Caudate nucleus (tissue), 63 donors: ENCODE measurements at places on chromosomes 3 and 15.

- no peak for DNase-seq
These were observed 482.4 kb downstream of the ROBO1 start for GRCh38 chr3:79285380-79285779.

DNA sequence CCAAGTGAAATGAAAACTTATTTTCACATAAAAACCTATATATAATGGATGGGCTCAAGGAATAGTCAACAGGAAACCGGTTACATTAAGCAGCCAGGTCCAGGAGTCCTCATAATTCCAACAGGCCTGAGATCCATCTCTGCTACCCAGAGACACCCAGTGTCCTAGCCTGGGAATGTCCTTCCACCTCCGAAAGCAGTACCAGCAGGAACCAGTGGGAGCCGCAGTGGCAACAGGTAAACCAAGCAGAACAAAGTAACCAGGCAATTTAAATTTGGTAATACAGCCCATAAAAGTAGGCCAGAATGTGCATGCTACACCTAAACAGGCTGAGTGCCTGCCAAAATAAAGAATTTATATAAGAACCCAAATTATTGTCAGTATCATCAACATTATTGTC is 195.6 kb downstream of the ZBBX start:
- no peak for DNase-seq

- no peak for DNase-seq
These were observed 40.0 kb upstream of the OR5H6 start for GRCh38 chr3:98223907-98224672.

GRCh38 chr3:54758461-54758860 is 169.4 kb downstream of the LRTM1 start:
- peak; percentile 1 for DNase-seq

- DNase-seq: no peak
These were observed 169.7 kb downstream of the FHIT start for GRCh38 chr3:61081554-61081953.

GRCh38 chr15:68080783-68081182 is 26.7 kb downstream of the PIAS1 start:
- DNase-seq: no peak

DNA sequence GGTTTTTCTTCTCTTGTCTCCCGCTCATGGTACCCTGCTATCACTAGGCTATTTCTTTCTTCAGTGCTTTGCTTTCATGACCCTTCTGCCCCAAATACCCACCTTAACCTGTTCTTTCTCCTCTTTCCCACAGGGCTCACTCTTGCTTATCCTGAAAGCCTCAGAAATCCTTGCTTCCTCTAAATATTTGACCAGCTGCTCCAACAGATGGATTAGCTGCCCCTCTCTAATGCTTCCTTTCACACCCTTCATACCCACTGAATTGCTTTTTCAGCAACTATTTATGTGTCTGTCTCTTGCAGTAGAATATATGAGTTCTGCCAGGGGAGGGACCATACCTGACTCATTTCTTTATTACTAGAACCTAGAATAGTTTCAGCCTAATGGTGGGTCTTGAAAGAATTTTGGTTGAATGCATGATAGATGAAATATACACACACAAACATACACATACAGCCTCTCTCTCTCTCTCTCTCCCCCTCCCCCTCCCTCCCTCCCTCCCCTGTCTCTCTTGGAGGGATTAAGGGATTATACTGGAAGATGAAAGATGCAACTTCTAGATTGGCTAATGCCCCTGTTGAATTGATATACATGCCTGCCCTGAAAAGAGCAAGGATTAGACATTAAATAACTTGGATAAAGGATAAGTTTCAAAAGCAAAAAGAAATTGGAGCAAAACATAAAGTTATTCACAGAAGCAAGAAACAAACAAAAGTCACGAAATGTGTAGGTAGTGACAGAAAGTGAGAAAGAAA is 95.0 kb upstream of the GADL1 start:
- DNase-seq: no peak

- no peak for DNase-seq
These were observed 54.3 kb downstream of the LIPC start for GRCh38 chr15:58486062-58486461.

GRCh38 chr3:130491431-130491830 is 25.5 kb upstream of the COL6A6 start:
- no peak for DNase-seq

GRCh38 chr15:39584266-39584659 is 3.4 kb downstream of the THBS1 start:
- no peak for DNase-seq

DNA sequence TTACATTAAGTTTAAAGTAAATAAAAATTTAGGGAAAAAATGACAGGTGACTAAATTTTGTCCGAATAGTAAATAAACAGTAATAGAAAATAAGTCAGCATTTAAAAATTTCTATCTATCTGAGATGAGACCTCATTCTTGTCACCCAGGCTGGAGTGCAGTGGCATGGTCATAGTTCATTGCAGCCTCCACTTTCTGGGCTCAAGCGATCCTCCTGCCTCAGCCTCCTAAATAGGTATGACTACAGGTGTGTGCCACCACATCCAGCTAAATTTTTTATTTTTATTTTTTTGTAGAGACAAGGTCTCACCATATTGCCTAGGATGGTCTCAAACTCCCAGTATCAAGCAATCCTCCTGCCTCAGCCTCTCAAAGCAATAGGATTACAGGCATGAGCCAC is 7.8 kb downstream of the KPNA4 start:
- no peak for DNase-seq

GRCh38 chr3:39506863-39507262 is 39.4 kb downstream of the MOBP start:
- DNase-seq: no peak

DNA sequence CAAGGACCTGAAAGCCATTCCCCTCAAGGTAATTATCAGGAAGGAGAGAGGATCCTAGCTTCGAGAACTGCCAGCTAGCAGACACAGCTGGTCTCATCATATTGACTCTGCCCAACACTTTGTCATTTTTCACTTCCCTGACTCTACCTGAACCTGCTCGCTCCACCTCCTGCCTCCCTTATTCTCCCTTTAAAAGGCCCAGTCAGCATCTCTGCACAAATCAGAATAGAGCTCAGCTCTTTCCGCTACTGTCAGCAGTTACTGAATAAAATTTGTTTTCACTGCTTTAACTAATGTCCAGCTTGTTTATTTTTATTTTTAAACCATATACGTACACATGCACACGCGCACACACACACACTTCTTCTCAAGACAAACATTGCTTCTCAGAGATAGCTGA is 57.2 kb upstream of the MCF2L2 start:
- DNase-seq: no peak
